ENCODE measurements at places on chromosomes 12 and 14.

- DNase-seq, result no peak
Observed at GRCh38 chr14:105517096-105517495, 9.3 kb upstream of the TMEM121 start.

GRCh38 chr12:123070267-123071081 lies 80.4 kb downstream of the PITPNM2 start:
- DNase-seq, result no peak

GRCh38 chr12:113497693-113498092 lies 26.0 kb upstream of the LHX5 start:
- no peak for DNase-seq

- no peak for DNase-seq
Observed at GRCh38 chr12:102534899-102535298, 54.5 kb upstream of the IGF1 start.

GRCh38 chr14:29804481-29805266 lies 123.0 kb downstream of the PRKD1 start:
- DNase-seq, result no peak

- peak; percentile 79 for DNase-seq
Observed at GRCh38 chr14:60723116-60723906, 840 bp downstream of the SIX4 start.

GRCh38 chr12:117830471-117830870 lies 138.3 kb downstream of the KSR2 start:
- no peak for DNase-seq

- peak; percentile 75 for DNase-seq
Observed at GRCh38 chr12:7832059-7832696, 40.5 kb downstream of the SLC2A14 start.

DNA sequence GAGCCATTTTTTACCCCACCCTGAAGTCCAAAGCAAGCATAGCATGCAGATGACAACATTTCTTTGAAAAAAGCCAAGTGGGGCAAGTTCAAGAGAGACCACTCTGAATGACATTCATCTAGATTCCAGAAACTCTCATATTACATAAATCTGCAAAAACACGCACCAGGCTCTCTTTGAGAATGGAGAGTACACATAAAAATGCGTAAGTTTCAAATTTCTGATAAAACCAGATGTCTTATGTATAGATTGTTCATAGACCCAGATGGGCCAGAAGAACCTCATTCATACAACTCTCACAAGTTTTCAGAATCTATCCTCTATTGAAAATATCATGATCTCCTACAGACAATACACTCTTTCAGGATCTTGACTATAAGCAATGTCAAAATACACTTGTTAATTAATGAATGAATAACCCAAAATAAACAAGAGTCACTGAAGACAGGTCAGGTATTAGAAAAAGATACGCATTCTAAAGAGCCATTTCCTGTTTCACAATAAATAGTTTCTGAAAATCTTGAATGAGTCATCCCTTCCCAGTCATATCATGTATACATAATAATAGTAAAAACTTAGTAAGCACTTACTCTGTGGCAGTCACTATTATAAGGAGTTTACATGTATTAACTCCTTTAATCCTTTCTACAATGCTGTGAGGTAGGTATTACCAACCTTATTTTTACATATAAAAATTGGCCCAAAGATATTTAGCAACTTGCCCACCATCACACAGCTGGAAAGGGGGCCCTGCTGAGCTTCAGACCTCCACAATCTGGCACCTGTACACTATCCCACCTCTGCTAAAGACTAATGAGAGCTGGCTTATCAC lies 72.0 kb downstream of the PPP2R5E start:
- DNase-seq, result no peak

DNA sequence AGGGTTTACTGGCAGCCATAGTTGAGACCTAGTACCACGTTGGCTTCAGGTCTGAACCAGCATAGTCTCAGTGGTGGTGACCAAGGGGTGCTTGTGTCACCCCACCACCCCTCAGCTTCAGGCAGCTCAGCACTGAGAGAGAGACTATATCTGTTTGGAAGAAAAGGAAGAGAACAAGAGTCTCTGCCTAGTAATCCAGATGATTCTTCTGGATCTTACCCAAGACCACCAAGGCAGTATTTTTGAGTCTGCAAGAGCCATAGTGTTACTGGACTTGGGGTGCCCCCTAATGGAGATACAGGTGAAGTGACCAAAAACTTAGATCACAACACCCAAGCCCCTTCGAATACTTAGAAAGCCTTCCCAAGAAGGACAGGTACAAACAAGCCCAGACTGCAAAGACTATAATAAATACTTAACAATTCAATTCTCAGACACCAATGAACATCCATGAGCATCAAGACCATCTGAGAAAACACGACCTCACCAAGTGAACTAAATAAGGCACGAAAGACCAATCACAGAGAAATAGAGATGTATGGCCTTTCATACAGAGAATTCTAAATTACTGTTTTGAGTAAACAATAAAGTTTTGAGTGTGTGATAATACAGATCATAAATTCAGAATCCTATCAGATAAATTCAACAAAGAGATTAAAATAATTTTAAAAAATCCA lies 107.0 kb downstream of the HELB start:
- peak; percentile 64 for DNase-seq

Data from islet precursor cell (in vitro differentiated cells).